ENCODE measurements at places on chromosomes 1 and 21.
A peak's percentile ranks its signal among the peaks of the same experiment; 100 is the strongest.

DNA sequence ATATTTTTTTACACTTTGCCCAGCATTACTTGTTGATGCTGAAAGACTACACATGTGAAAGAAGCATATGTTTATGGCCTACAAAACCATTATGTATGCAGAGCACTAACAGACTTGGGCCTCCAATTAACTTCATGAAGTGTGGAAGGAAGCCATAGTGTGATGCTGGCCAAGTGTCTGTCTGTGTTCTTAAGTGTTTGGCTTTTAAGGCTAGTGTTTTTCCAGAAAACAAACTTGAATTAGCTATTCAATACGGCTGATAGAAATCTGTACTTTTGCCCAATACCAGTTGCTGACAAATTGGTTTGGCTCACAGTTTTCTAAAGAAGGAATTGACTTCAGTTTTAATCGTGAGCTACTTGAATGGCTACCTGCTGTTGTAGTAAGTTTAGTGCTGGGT lies 136.1 kb downstream of the ADGRL2 start:
- no peak for DNase-seq

DNA sequence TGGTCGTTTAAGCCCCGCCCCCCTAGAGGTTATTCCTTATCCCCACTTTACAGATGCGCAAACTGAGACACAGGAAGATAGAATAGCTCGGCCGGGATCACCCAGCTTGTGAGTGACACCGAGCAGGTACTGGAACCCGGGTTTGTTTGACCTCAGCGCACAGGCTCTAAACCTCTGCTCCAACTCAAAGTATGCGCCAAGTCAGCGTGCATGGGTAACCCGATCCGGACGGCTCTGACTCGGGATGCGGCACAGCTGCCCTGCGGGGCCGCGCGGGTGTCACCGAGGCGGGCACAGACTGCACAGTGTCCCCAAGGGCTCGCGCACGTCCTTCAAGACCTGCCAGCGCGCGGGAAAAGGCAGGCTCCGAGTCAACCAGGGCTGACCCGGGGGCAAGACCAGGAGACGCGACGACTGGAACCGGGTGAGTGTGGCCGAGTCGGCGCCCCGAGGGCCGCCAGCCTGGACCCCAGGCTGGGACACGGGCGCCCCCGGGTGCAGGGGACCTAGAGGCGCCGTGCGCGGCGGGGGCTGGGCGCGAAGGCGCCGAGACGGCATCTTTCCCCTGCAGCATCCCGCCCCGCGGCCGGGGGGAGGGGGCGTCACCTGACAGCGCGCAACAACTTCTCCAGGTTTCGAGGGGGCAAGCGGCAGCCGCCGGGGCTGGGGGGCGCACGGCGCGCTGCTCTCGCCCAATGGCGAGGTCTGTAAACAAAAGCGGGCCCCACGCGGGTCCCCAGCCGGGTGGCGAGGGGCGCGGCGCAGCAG lies 101.9 kb upstream of the SOD1 start:
- no peak for DNase-seq

DNA sequence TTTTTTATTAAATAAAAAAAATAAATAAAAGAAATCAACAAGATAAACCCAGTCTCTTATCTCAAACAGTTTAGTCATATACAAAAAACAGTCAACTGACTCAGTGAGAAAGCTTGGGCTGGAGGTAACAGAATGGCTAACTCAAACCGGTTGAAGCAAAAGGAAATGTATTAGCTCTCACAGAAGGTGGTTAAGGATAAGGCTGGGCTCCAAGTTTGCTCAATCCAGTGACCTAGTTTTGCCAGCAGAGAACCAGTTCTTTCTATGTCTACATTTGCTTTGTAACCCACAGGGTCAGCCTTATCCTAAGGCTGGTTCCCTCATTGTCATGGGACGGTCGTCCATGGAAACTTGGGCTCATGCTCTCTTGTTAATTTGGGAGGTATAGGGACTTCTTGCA lies 144.5 kb upstream of the L1TD1 start:
- DNase-seq: no peak

- DNase-seq: no peak
These were observed 7.4 kb downstream of the DOP1B start for GRCh38 chr21:36163750-36164741.

DNA sequence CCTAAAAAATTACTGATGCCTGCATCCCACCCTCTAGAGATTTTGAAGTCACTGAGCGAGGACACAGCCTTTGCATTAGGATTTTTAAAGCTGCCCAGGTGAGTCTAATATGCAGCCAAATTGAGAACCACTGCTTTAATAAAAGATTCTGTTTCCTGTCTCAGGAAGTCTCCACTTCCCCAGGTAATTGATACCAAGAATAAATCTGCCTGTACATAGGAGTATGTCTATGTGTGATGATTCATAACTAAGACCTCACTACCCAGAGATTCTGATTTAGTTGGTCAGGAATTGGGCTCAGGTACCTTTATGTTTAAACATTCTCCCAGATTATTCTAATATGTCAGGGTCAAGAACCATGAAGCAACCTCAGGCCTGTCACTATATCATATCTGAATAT lies 108.8 kb upstream of the ARTN start:
- no peak for DNase-seq

GRCh38 chr1:36710951-36711350 lies 228.2 kb upstream of the CSF3R start:
- DNase-seq: no peak

DNA sequence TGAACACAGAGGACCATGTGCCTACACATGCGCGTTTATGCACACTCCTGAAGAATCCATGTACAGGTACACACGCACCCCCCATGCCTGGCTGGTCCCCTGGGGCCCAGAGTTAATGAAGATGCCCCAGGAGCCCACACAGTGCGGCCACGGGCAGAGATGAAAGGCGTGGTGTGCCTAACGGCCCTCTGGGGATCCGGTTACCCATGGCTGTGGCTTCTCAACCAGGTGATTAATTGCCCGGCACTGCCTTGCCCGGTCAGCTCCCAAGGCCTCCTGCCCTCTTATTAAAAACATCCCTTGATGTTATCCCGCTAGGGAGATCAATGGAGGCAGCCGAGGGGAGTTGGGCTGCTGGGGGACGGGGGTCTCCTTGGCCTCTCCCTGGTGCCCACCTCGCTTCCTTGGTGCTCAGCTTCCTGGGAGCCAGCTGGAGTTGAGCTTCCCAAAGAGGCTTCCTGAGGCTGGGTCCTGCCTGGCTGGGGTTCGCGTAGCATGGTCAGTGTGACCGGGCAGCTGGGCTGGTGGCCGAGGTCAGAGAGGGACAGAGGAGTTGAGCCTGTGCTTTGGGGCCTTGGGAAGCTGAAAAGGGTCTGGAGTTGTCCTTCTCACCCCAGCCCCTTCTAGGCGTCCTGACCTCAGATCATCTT lies 75.0 kb upstream of the WNT4 start:
- no peak for DNase-seq

- DNase-seq: peak; percentile 88
These were observed 85.7 kb downstream of the DYRK1A start for GRCh38 chr21:37452227-37452626.

DNA sequence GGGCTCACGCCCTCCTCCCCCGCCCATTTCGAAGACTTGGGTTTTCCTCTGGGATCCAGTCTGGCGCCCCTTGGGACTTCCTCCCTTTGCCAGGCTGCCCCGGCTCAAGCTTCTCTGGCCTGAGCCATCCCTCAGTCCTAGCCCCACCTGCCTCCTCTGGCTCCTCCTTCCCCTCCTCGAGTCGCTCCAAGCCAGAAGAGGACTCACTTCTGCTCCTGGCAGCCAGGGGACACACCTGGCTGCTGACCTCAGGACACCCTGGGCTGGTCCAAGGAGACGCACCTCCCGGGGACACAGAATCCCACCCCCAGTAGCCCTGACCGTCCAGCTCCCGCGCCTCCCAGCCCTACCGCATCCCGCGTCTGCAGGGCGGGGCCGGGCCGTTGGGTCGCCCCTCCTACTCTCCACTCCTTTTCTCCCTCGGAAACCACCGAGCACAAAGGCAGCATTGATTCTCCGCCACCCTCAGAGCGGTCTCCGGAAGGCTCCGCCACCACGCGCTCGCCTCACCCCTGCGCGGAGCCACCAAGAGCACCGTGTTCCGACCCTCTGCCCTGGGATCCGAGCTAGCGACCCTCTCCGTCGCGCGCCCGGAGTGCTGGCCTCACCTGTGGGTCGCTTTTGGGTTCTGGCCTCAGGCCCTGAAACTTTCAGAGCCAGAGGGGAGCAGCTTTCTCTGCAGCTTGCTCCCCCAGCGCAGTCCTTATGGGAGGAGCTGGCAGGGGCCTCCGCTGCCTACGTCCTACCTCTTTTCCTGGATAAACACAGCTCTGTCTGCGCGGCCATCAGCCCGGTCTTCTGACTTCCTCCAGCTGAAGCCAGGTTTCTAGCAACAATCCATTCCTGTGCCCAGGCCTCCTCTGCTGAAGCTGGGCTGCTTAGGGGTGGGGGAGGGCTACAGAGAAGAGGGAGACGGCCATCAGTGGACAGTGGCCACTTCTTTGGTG lies at the start of gene C2CD4D:
TSS of gene C2CD4D (minus strand) at position 364 of the 947 bp plus-strand sequence. CDS start 831 bp downstream, outside the sequence.
- DNase-seq: no peak

All from non-pigmented ciliary epithelial cell (primary cell).